ENCODE measurements at places on chromosomes 11 and 22.

DNA sequence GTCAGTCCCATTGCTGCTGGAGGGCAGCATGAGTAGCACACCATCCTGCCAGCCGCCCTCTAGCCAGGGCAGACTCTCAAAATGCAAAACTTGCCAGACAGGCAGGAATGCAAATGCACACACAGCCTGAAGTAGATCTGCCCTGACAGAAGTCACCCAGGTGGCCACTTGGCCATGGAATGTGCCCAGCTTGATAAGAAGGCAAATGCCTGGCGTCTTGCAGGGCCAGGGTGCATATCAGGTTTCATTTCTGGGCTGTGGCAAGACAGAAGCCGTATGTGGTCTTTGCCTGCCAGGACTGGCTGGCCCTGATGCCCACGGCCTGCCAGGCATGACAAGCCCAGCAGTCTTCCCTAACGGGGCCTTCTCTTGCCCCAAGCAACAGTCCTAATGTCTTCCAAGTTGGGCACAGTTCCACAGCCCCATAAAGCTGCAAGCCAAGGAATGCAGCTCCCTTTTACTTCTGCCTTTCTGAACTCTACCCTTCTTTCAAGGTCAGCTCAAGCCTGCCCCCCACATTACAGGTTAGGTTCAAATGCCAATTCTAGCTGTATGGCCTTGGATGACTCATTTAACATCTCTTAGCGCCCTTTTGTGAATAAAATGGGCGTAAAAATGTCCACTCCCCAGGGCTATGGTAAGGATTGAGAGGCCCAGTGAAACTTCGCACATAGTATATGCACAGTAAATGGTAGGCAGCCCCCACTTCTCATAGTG, 29.7 kb downstream of the POU2AF3 start:
- DNase-seq = no peak

DNA sequence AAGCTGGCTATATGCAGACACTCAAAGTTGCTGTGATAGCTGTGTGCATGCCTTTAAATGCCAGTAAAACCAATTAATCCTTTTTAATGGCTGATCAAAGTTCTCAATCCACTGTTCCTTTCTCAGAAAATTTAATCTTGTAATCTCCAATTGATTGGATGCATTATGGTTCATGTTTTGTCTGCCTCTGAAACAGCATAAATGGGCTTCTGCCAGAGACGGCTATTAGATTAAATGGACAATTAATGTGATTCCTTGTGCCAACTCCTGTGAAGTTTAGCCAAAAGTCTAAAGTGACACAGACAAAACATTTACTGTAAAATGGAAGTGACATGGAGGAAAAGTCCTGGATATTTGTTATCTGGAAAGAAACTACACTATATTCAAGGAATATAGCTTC, 952.5 kb upstream of the FAT3 start:
- DNase-seq = no peak

DNA sequence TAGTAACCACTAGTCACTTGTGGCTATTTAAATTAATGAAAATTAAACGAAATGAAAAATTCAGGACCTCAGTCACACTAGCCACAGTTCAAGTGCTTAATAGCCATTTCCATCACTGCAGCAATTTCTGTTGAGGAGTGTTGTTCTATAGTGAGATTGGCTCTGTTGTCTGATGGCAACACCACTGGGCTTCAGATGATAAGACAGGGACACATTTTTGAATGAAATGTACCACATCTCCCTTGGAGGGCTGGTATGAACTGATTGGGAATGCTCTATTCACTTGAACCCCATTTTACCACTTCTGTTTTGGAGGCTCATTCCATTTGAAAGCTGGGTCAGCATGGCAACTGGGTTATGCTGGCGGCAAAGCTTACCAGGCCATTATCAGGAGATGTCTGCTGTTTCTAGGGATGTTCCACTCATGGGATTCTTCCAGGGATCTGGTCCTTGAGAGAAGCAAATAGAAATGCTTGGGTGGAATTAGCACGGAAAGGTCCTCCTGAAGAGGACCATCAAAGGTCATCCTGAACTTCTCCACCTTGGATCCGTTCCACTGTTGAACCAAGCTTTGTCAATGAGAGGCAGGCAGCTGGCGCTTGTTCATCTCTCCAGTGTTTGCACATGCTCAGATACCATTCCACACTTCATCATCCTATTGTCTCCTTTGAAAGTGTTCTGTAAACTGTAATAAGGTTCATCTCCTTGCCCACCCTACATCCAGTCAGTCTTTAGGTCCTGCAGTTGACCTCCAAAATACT, 7.6 kb downstream of the AMOTL1 start:
- no peak for DNase-seq

DNA sequence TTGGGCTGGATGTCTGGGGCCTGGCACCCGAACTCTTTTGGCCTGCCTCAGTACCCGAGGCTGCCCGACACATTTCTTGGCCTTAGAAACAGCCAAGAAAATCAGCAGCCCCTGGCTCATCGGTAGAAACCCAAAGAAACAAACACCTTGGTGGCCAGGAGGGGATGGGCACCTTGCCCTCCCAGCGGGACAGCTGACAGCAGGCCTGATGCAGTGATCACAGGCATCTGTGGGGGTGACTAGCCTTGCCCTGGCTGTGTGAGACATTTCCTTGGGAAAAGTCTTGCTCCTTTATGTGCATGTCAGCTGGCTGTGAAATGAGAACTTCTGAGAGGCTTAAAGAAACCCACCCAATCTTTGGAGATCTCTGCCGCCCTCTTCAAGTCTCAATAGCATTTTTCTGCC, 60.9 kb downstream of the SMIM38 start:
- DNase-seq = no peak

DNA sequence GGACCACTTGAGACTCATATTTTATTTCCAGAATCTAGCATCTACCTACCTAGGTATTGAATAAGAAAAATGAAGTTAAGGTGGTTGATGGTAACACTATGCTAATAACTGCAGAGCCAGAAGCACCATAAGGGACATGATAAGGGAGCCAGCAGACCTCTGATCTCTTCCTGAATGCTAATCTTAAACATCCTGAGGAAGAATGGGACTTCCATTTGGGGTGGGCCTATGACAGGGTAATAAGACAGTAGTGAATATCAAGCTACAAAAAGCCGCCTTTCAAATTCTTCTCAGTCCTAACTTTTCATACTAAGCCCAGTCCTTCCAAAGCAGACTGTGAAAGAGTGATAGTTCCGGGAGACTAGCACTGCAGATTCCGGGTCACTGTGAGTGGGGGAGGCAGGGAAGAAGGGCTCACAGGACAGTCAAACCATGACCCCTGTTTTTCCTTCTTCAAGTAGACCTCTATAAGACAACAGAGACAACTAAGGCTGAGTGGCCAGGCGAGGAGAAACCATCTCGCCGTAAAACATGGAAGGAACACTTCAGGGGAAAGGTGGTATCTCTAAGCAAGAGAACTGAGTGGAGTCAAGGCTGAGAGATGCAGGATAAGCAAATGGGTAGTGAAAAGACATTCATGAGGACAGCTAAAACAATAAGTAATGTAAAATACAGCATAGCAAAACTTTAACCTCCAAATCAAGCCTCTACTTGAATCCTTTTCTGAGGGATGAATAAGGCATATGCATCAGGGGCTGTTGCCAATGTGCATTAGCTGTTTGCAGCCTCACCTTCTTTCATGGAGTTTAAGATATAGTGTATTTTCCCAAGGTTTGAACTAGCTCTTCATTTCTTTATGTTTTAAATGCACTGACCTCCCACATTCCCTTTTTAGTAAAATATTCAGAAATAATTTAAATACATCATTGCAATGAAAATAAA, 2.1 kb downstream of the HBB start:
- DNase-seq = no peak

DNA sequence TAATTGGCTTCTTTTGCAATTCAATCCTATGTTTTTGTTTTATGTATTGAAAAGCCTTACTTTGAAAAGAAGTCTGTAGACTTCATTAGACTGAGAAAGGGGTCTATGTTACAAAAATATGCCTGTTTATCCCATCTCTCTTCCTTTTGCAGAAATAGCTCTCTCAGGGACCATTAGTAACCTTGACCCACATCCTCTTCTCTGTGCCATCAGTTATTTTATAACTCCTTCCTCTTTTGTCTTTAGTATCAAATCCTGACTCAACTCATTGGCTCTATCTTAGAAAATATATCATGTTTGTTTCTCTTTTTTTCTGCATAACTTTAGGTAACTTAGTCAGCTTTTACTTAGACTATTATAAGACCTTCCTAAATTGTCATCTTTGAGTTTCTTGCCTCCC, 20.3 kb downstream of the ZC3H12C start:
- DNase-seq = no peak

DNA sequence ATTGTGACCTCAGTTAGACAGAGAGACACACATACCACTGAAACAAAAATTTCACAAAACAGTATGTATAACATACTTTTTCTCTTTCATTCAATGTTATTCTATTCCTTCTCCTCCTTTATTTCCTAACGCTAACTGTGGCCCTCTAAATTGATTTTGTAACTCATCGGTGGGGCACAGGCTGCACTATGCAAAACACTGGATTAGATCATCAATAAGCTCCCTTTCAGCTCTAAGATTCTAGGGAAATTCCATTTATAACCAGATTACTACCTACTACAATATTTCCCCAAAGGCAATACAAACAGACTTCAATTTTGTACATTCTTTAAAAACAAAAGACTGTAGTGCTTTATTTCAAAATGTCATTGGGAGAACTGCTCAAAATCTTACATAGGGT, 6.1 kb downstream of the FJX1 start:
- no peak for DNase-seq

- DNase-seq = no peak
These were observed 15.6 kb downstream of the ACP2 start for GRCh38 chr11:47233051-47233450.

DNA sequence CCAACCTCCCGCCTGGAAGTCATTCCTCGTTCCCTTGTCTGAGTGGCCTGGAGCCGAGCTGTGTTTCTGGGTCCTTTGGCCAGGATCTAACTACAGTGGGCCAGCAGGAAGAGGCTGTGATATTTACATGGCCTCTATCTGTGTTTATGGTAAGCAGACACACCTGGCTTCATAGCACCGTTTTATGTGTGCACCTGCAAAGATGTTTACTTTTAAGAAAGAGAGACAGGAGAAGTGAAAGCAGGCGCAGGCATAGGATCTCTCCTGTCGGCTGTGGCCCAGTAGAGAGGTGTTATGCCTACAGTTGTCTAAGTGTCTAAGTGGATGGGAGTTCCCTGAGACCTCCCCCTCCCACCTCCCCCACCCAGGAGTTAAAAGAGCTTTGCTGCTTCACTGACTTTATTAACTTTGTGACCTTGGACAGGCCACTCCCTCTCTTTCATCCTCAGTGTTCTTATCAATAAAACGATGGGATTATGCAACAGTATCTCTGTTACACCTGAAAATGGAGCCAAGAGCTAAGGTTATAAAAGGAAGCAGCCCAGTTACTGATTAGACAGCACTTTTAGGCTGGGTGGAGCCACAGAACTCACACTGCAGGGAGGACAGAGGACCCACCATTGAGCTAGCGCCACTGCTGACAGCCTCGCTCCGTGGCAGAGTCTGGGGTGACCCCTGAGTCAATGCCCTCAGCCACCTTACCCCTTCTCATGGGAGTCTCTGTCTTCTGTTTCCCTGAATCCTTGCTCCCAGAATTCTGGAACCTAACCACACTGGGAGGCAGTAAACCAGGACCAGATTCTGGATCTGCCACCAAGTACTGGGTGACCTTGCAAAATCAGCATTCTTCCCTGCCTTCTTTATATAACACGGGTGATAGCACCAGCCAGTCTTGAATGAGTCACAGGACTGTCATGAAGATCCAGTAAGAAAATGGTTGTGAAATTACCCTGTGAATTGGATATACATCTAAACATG, 22.0 kb downstream of the ST14 start:
- DNase-seq = no peak
